Muscle of back (tissue), 13 donors: ENCODE measurements at places on chromosomes 3 and 15. TPM values are rescaled to one million over a fixed set of nuclear protein-coding genes. Genes with fewer than 3 reads are reported as not detected.

DNA sequence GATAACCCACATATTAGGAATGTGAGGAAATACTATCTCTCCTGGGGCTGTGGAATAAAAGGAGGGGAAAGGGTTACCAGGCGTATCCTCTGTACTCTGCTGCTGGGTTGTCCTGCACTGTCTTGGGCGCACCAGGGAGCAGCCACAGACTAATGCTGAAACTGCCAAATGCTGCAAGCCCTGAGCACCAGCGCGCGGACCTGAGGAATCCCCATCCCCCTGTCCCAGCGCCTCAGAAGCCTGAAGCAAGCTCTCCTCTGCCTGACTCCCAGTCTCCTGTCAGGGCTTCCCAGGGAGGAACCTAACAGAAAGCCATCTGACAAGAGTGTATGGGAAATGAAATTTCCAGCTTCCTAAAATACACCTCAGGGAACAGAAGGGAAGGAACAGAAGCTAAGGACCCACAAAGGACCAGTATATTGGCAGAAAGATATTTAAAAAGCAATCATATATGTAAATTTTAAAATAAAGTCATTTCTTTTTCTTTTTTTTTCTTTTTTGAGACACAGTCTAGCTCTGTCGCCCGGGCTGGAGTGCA is 158.3 kb upstream of the C2CD4B start:
- no peak for DNase-seq

DNA sequence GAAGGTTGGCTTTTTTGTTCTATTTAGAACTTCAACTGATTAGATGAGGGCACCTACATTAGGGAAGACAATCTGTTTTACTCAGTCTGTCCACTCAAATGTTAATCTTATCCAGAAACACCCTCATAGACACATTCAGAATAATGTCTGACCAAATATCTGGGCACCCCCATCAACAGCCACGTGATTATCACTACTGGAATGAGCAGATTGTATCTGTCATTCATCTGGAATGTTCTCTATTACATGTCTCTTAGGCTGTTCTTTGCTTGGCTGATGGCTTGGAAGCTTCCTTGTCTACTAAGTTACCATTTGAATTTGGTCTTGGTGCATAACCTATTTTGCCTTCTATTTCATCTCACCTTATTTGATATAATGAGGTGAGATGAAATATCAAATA is 15.7 kb upstream of the LRRC58 start:
- no peak for DNase-seq

DNA sequence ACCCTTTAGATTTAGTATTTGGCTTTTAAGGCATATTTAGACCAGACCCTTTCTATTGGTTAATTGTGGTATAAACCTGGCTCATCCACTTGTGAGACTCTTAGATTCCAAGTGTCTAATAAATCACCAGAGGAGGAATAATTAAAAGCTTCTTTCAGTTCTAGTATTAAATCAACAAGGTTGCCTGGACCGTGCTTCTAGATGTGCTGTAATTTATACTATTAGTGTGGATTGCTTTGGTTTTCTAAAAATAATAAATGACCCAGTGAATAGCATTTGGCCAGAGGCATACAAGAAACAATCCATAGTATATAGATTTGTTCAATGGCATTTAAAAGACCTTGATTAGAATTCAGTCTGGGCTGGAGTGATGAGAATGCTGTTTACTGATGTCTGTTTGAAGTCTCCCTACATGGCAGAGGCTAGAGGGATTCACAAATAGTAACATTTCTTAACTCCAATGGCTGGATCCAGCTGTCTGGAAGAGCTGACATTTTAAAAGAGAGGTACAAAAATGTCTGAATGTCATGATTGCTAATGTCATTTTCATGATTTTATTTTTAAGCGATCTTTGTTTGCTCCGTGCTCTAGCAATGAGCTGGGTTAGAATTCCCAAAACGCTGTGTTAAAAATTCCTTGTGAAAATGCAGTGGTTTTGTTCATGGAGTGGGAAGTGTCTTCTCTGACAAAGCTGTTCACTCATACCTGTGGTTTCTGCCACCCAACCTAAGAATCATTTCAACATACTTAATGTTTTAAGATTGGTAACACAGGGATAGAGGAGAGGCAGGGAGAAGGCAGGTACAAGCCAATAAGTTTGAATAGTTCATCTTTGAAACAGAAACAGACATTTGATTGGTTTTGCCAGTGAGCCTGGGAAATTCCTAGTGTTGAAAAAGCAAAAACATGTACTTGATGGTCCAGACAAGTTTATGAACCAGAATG is 89.9 kb downstream of the RBMS3 start:
- DNase-seq = no peak

DNA sequence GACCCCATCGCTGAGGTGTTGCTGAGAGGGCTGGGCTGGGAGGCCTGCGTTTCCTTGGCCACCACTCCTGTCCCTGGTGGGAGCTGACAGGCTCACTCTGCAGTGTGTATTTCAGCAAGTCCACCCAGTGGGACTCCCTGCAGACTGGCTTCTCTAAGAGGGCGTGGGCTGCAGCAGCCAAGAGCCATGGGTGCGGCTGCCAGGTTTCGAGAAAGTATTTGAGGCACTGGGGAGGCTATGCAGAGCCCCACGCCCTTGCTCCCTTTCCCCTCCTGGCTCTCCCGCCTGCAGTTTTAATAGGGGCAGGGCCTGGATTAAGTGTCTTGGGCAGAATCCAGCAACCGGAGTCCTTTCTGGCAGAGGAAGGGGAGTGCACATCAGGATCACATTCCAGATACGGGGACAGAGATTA is 242.1 kb downstream of the THSD4 start:
- peak; percentile 69 for DNase-seq

DNA sequence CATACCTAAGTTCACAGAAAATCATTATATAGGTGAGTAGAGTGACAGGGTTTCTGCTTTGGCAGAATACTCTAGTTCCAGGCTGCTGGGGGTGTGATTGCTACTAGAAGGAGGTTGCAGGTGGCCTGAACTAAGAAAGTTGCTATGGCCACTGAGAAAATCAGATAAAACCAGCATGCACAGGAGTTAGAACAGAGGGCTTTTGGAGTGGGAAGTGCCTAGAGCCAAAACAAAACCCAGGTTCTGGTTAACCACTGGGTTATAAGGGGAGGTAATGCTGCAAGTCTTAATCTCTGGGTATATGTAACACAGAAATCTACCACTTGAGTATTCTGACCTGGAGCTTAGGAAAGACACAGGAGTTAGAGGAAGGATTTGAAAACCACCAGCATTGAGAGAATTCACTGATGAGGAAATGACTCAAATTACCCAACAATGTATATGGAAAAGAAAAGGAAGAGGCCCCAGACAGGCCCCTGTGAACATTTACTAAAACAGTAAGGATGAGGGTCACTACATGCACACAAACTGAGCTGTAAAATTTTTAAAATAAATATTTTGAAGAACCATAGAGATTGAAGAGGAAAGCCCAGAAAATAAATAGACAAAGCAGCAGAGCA is 60.0 kb downstream of the PLOD2 start:
- no peak for DNase-seq

GRCh38 chr3:101638261-101638745 is 38.6 kb downstream of the ZBTB11 start:
- DNase-seq = no peak

DNA sequence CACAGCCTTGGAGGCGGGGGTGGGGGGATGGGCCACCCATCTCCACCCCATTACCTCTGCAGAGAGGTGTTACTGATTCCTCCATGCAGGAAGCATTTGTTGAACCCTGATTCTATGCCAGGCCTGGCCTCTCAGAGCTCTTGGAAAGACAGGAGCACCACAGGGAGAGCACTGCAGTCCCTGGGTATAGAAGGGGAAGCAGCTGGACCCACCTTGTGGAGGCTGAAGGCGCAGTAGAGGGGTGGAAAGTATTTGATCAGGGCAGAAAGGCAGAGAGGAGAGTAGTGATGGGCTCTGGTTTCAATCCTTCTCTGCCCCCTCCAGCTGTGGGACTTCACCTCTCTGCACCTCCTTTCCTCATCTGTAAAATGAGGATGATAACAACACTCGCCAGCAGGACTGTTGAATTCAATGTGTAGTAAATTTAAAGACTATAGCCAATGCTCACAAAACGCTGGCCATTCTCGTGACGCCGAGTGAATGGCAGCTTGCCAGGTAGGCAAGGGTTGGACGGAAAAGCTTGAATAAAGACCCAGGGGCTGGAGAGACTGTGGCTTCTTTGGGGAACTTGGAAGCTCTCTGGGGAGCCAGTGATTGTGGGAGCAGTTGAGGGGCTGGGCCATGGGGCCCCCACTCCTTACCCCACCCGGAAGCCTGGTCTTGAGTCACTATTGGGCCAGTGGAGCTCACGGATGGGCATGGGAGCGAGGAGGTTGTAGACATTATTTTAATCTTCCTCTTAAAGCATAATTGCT is 8.0 kb upstream of the CCDC33 start:
- DNase-seq = peak; percentile 71

- DNase-seq = no peak
Measured at GRCh38 chr3:193546129-193546528, 8.6 kb downstream of the ATP13A4 start.

DNA sequence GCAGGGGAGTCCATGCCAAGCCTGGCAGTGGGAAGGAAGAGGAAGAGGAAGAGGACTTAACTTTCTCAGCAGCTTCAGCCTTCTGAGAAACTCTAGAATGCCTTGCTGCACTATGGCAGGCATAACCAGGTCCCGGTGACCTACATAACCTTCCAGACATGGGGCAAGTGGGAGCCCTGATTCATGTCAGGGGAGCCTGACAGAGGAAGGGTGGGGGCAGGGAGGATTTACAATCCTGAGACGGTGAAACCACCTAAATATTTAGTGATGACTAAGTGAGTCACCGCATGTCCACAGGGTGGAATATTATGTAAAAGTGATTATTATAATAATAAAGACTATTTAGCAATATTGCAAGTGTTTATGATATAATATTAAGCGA is 46.7 kb downstream of the AMOTL2 start:
- peak; percentile 81 for DNase-seq

DNA sequence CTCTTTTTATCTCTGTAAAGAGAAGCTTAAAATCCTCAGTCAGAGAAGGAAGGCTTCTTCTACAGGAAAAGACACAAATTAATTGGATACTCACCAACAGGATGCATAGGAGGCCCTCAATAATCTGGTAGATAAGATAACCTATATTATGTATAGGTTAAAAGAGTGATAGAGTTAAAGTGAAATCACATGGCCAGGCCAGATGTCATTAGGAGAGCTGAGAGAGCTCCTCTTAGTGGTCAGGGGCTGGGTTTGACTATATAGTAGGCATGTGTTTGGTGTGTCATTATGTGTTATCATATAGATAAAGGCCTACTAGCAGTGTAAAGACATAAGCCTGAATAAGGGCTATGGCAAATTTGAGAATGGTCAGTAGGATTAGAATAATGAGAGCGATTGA is 479.3 kb downstream of the EPHA3 start:
- DNase-seq = no peak

GRCh38 chr15:94414916-94415315 is 183.6 kb downstream of the MCTP2 start:
- DNase-seq = no peak

GRCh38 chr3:29525254-29525881 is 244.5 kb downstream of the RBMS3 start:
- DNase-seq = peak; percentile 56

DNA sequence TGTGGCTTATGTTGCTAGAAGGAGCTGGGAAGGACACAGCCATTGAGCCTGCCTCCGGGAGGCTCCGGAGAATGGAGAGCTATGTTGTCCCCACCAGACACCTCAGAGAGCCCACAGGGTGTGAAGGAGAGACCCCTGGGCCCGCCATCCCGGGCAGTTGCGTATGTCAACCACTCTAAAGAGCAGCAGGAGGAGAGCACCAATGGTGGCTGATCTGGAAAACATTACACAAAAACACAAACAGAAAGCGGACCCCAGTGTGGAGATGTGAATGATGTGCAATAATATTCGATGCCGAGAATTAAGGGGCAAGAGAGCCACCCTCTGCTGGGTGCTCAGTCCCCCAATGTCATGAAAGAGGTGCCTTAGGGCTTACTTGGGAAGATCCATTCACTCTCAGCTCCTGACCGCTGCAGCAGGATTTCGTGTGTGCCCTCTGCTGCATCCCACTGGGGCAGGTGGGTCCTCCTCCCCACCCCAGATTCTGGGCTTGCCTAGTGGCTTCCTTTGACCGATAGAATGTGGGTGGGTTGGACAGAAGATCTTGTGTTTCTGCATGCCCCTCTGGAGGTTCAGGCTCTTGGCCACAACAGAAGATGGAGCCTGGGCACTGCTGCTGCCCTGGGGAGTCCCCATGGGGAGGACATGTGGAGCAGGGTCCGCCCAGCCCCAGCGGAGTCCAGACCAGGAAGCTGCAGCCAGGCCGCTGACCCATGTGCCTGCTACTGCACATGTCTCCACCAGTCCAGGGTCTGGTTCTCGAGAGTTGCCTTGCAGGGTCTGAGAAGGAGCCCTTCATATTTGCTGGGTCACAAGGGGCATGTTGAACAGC is 245.3 kb downstream of the OCA2 start:
- no peak for DNase-seq

- DNase-seq = no peak
Measured at GRCh38 chr3:94305835-94306611, 243.2 kb downstream of the NSUN3 start.

DNA sequence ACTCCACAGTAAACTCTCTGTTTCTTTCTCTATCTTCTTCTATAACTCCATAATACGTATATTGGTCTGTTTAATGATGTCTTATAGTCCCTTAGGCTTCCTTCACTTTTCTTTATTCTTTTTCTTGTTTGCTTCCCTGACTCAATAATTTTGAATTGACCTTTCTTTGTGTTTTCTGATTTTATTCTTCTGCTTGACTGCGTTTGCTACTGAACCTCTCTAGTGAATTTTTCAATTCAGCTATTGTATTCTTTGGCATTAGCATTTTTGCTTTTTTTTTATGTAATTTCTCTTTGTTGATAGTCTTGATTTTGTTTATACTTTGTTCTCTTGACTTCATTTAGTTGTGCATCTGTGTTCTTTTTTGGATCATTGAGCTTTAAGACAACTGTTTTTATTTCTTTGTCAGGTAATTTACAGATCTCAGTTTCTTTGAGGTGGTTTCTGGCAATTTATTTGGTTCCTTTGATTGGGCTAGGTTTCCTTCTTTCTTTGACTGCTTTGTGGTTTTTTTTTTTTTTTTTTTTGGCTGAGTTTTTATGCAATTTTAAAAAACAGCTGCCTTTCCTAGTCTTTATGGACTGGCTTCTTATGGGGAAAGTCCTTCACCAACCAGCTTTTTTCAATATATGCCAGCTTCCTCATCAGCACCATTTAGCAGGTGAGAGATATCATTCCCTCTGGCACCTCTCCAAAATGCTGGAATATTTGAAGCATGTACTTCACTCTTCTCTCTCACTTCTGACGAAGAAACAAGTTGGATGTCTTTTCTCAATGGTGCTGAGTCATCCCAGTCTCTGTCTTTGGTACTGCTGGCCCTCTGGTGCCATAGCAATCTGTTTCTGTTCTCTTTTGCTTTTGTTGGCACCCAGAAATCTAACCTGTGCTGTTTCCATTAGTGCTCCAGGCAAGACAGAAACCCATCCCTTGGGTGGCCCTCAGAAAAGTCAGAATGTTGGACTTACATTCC is 17.6 kb downstream of the RSRC1 start:
- no peak for DNase-seq

RAB43 gene
- 1.6 TPM for polyA plus RNA-seq

SELENOS gene
- 39.5 TPM for polyA plus RNA-seq

SMCO1 gene
- 2.5 TPM for polyA plus RNA-seq

LYZL4 gene
- polyA plus RNA-seq = not detected

OCA2 gene
- polyA plus RNA-seq = 1.9 TPM

DPP8 gene
- 19.2 TPM for polyA plus RNA-seq
